ENCODE measurements at places on chromosomes 4 and X. TPM values are rescaled to one million over a fixed set of nuclear protein-coding genes. Genes with fewer than 3 reads are reported as not detected.

IL15 gene
- total RNA-seq: 6.6 TPM

GRCh38 chrX:7112071-7112470, 35.4 kb upstream of the STS start:
- no peak for DNase-seq

DNA sequence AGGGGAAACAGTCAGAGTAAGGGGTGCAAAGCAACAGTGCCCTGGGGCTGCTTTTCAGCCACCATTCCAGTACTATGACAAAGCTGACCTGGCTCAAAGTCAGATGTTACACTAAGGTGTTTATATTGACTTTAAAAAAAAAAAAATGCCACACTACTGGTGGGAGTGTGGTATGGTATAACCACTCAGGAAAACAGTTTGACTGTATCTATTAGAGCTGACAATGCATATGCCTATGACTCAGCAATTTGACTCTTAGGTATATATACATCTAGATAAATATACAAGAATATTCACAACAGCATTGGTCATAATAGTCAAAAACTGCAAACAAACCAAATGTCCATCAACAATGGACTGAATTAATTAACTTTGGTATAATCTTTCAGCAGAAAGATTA, 15.0 kb downstream of the ASB9 start:
- DNase-seq: no peak

DNA sequence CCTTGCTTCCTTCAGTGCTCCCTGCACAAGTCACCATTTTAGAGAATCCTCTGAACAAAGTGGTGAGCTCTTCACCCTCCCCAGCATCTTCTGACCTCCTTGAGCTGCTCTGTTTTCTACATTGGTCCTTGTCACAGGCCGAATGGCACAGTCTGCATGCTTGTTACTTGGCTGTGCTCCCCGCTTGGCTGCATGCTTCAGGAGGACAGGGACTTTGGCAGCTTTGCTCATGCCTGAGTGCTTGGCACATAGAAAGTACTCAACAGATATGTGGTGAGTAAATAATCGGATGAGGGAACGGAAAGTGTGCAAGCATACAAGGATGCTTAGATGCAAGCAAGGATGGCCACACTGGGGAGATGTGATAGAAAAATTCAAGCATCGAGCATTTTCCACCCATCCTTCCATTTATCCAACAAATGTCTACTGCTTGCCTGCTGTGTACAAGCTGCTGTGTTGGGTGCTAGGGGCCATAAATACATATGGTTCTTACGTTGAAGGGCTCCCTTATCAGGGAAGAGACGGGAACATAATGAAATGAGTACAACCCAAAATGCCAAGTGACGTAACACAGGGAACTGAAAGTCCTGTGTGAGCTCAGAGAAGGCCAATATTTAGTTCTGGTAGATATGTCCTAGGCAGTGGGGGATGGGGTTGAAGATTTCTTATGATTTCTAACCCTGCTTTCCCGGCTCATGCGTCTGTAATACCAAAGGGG, 31.2 kb downstream of the SLC2A9 start:
- DNase-seq: no peak

- no peak for DNase-seq
Observed at GRCh38 chrX:30495468-30495867, 82.1 kb downstream of the TASL start.

DRP2 gene
- 0.29 TPM for total RNA-seq

DNA sequence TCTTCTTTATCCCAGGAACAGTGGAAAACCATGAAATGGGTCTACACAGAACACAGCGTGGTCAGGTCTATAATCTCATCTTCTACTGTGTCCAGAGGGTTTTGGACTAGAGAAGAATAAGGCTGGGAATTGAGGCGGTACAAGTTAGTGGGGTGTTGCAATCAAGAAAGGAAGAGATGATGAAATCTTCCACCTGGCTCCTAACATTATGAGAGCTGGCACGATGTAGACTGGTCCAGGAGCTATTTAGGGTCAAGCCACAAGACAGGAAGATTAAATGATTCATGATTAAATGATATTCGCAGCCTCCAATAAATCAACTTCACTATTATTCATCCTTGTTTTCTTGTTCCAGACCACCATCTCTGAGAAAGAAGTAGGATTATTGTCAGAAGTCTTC, 88.0 kb downstream of the ARSF start:
- DNase-seq: no peak

GRCh38 chr4:16418814-16419213, 192.5 kb upstream of the TAPT1 start:
- DNase-seq: peak; percentile 54

- no peak for DNase-seq
Observed at GRCh38 chr4:24273136-24273535, 311.2 kb downstream of the DHX15 start.

GRCh38 chr4:70778888-70779422, 57.2 kb downstream of the RUFY3 start:
- peak; percentile 56 for DNase-seq

GRCh38 chr4:25446611-25447010, 69.5 kb downstream of the ANAPC4 start:
- DNase-seq: no peak

FAAH2 gene
- 5.1 TPM for total RNA-seq

PDGFC gene
- total RNA-seq: 45.2 TPM

- no peak for DNase-seq
Observed at GRCh38 chr4:163515198-163515597, 20.7 kb downstream of the TMA16 start.

- no peak for DNase-seq
Observed at GRCh38 chr4:174657472-174657871, 135.2 kb upstream of the HPGD start.

DNA sequence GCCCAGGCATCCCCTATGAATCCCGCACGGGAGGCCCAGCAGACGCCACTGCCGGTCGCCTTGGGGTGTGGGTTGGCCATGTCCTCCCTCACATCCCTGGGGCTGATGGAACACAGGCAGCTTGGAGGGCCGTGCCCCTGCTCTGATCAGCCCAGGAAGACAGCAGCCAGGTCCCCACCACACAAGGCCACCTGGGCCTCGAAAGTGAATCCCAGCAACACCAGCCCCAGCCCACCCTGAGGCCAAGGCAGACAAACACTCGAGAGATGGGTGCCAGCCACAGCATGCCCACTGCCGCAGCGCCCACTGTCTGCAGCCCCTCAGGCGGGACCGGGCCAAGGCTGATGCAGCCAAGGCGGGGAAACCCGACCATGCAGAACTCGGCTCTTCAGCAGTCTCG, 85.5 kb downstream of the HMX1 start:
- DNase-seq: no peak

GRCh38 chr4:73019462-73020047, 50.0 kb downstream of the COX18 start:
- no peak for DNase-seq

DNA sequence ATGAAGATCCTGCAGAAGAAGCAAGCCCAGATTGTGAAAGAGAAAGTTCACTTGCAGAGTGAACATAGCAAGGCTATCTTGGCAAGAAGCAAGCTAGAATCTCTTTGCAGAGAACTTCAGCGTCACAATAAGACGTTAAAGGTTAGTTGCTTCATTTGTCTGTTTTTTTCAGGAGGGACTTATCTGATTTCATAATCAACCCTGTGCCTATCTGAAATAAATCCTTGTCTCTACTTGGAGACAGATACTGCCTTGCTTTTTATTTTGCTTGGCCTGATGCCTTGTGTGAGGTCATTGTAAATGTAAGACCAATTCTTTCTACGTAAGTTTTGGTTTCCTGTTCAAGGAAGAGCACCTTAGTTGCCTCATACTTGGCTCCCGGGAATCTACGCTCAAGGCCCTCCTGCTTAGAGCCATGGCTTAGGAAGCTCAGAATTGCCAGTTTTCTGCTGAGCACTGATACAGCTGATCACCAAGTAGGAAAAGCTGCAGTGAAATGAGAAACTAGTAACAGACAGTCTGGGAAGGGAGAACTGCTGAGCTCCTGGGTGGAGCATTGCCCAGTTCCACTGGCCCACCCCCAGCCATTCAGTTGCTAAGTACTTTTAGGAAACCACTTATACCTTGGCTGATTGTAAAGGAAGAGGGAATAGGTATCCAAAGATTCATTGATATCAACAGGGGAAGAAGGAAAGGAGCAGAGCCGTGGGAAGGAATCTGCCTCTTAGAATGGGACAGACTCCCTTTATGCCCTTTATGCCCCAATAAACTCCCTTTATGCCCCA, 41.8 kb downstream of the RBBP7 start:
- DNase-seq: peak; percentile 18

GRCh38 chr4:107036584-107037198, 578 bp upstream of the DKK2 start:
- no peak for DNase-seq

KLB gene
- total RNA-seq: not detected

RPGR gene
- total RNA-seq: 10.4 TPM

KIAA1210 gene
- total RNA-seq: not detected

DNA sequence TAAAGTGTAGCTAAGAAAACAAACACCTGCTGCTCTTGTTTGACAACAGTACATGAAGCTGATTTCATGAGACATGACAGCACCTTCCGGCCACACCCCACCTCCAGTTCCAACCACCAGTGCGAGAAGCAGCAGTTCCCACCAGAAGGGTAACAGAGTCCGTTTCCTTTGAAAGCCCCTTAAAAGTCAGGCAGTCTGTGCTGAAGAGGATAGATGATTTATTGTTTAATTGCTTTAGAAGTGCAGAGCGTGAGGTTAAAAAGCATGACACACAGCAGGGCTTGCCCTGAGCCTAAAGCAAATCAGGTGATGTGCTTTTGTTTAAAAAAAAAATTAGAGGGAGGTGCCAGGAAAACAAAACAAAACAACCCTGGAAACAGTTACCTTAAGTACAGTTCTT, 82.6 kb downstream of the HADH start:
- DNase-seq: no peak

- DNase-seq: peak; percentile 8
Observed at GRCh38 chrX:68832516-68833447, 4.0 kb downstream of the EFNB1 start.

DNA sequence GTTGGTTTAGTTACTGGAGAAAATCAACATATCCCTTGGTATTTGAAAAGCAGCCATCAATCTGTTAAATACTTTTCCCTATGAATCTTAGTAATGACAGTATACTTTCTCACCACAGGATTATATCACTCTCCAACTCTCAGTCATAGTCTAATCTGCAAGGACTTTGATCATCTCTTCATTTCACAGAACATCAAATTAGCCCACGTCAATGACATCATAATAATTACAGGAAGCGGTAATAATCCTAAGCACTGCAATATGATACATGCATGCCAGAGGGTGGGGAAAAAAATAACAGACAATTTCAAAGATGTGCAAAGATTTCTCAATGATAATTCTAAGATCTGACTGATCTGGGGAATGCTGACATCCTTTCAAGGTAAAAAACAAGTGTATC, 404.1 kb downstream of the GPM6A start:
- no peak for DNase-seq

DNA sequence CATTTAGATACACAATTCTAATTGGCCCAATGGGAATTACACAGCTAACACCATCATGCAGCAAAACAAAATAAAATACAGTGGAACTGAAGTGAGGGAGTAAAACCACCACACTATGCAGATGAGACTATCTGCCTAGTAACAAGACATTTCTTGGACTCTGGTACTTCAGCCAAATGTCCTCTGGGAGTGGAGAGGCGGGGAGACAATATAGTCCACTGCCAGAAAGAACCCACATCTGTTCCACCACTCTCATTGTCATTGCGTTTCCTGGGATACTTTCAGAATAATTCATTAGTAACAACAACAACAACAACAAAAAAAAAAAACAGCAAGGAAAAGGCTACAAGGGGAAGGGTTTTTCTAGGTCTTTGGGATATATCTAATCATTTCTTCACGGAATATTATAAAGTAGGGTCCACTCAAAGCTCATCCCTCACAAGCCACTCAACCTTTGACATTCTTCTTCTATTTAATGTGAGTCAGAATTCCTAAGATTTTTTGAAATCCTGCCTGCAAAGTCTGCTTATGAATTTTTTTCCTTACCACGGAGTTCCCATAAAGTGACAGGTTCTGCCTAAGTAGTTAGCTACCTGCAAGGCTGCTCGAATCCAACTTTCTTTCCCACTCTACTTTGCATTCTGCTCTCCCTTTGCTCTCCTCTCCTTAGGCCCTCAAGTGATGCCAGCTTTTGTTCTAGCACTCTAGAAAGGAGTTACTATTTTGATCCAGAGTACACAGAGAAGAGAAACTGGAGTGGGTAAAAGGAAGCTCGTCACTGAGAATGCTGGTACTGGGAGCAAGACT, 254.6 kb downstream of the CHIC1 start:
- no peak for DNase-seq

GRCh38 chr4:112327965-112328733, 31.0 kb downstream of the ALPK1 start:
- no peak for DNase-seq

DNA sequence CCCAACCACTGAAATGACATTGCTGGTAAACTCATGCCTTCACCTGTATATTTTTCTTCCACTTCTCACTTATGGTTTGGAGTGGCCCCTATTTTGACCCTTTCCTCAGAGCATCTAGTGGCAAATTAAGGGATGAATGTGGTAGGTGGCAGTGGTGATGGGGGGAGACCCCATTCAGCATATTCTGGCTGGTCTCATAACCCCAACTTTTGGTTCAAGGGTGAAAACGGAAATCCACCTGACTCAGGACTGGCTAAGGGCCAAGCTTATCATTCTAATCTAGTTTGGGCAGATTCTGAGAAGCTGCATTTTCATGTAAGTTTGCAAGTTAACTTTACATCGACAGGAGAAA, 47.0 kb upstream of the NSUN7 start:
- DNase-seq: no peak

- no peak for DNase-seq
Observed at GRCh38 chrX:118825227-118825626, 1.6 kb downstream of the ZCCHC12 start.
